ENCODE measurements at places on chromosomes 12 and 14. TPM values are rescaled to one million over a fixed set of nuclear protein-coding genes. Genes with fewer than 3 reads are reported as not detected.

The LRRC10 gene
- total RNA-seq: not detected

- no peak for DNase-seq
These were observed 4.7 kb downstream of the TNFRSF1A start for GRCh38 chr12:6336889-6337853.

DNA sequence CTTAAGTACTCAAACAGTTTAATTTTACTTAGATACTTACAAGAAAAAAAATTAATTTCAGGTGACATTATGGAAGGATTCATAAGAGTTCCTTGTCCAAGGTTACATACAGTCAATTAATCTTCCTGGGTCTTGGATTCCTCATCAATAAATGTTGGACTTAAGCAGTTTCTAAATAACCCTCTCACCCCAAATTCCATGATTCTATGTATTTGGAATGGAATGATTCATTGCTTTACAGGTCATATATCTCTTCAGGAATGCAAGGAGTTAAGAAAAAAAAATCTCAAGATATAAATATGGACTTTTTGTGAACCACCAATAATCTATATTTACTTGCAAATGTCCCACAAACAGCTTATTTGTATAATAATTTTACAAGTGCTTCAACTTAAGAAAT, 84.2 kb upstream of the BMP4 start:
- DNase-seq: no peak

The PYM1 gene
- total RNA-seq: 15.5 TPM

DNA sequence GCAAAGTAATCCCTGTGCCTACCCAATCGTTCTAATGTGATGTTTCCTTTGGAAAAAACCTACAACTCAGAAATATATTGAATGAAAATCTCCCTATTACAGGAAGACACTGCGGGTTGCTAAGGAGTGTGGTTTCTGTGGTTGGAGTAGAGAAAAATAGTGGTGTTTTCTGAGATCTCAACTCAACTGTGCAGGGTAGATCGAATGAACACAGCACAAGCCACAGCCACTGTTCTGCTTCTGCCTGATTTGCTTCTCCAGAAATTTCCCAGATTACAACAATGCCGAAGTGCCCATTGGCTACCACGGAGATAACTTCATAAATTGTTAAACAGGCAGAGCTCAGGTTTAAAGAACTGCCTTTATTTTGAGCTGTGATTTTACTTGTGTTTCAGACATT, 480.4 kb downstream of the DIO2 start:
- DNase-seq: no peak

DNA sequence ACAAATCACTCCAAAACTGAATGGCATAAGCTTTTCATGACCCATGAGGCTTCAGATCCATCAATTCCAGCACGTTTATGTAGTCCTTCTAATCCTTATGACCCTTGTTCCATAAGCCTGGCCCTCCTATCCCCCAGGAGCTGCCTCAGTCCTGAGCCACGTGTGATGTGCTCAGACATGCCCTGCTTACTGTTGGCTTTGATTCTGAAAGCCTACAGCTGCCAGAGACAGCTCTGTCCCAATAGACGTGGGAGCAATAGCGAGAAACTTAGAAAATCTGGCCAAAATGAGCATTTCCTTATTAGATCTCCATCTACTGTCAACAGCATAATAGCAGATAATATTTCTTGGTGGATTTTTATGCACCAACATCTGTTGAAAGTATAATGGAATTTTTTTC, 33.2 kb downstream of the DUSP6 start:
- DNase-seq: peak; percentile 30

The PLA2G1B gene
- total RNA-seq: not detected

- no peak for DNase-seq
These were observed 1277.4 kb downstream of the LRFN5 start for GRCh38 chr14:42884100-42884499.

- DNase-seq: no peak
These were observed 4.5 kb downstream of the DDHD1 start for GRCh38 chr14:53148671-53149070.

Measured in tongue (tissue), 3 donors.